ENCODE measurements at places on chromosomes 16 and 17. TPM values are rescaled to one million over a fixed set of nuclear protein-coding genes. Genes with fewer than 3 reads are reported as not detected.

DNA sequence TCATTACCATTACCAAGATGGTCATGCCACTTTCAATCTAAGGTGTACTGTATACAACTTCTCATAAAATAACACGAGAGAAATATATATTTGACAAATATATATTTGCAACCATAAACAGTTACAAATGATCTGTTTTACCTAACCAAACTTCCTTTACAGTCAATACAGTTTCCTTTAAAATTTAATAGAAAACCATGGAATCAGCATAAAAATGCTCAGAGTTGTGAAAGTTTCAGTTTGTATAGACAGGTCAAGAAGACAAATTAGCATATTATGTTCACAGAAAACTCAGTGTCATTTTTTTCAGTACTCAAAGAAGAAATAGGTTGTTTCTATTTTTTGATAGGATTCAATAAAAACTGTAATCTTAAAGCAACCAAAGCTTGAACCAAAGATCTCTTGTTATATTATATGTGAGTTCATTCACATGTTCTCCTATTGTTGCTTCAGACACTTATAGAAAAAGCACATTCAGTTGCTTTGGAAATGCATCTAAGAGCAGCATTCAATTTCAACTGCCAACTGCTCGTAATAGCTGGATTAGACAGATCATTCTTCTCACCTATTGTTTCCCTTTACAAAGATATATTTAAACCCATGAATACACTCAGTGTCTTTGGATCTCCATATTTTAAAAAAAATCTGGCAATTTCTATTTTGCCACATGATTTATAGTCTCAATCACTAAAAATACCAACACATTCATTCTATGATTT, 15.1 kb downstream of the SSH2 start:
- H3K36me3 ChIP-seq: no peaks in the 10 kb centered on the region
- H3K27me3 ChIP-seq: no peaks in the 10 kb centered on the region
- no peak for DNase-seq
- H3K4me3 ChIP-seq: no peak overlapping the region
- H3K4me1 ChIP-seq: peaks cover 34% of the 10 kb centered on the region
- no peak overlapping the region for H3K27ac ChIP-seq

GRCh38 chr16:79098907-79099306, 501.6 kb downstream of the MAF start:
- no peak overlapping the region for H3K27ac ChIP-seq
- H3K4me3 ChIP-seq: no peak overlapping the region
- H3K4me1 ChIP-seq: peaks cover 21% of the 10 kb centered on the region
- no peak for DNase-seq
- H3K27me3 ChIP-seq: peaks cover 34% of the 10 kb centered on the region
- peaks cover 4% of the 10 kb centered on the region for H3K36me3 ChIP-seq

Gene PIEZO1
- 6.2 TPM for polyA plus RNA-seq

DNA sequence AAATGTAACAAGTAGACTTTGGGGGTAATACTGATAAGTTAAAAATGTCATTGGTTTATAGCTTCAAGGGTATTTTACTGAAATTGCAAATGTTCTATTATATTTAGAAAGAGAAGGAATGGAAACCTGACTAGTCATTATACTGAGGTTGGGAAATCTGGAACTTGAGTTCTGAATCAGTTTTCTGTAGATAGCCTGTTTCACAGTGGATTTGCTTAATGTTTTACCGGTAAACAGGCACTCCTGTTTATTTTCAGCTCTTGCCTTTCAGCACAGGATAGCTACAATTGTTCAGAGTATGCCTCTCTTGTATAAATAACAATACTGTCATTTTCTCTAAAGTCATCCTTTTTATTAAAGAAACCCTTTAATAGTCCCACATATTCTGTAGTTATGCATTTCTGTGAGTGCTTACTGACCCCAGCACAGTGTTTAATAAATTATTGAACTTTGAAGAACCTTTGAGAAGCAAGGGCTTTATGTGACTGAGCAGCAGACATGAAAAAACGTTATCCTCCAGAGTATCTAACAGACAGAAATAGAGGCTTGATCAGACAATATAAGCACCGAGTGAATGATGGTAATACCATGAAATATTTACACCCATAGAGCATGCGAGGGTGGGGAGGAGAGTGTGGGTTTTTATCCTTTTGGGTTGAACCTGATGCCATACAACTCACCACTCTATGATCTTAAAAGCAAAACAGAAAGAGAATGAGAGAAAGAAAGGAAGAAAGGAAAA, 58.2 kb downstream of the FTO start:
- no peak overlapping the region for H3K27ac ChIP-seq
- no peaks in the 10 kb centered on the region for H3K27me3 ChIP-seq
- no peak for DNase-seq
- H3K4me1 ChIP-seq: peaks cover 38% of the 10 kb centered on the region
- no peak overlapping the region for H3K4me3 ChIP-seq

- no peak overlapping the region for H3K27ac ChIP-seq
- H3K4me1 ChIP-seq: peaks cover 4% of the 10 kb centered on the region
- no peaks in the 10 kb centered on the region for H3K36me3 ChIP-seq
- H3K27me3 ChIP-seq: no peaks in the 10 kb centered on the region
Measured at GRCh38 chr17:64152428-64153125, 22.6 kb upstream of the ERN1 start.

Gene ZNF385C
- polyA plus RNA-seq: not detected

Measured in naive B cell (primary cell).